ENCODE measurements at places on chromosomes 5 and 9.

DNA sequence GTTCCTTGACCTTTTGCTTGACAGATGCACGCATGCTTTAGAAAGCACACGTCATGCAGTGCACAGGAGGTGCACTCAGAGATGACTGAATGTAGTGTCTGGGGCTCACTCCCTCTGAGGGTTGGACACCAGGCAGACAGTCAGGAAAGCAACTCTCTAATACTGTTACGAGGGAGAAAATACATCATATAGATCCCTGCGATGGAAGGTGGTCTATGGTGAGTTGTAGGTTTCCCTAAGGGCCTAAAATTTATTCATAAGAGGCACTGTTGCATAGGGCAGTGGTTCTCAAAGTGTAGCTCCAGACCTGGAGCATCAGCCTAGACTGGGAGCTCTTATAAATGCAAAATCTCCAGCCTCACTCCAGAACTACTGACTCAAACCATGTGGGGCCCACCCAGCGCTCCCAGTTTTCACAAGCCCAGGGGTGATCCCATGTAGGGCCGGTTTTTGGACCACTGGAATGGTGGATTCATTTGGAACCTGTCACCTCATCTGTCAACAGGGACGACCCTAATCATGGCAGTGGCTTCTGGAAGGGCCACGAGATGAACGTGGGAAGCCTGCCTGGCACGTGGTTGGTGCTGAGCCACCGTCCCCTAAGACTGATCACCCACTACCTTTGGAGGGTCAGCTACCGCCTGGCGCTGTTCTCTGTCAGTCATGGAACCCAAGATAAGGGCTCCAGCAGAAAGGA, 16.8 kb upstream of the PHF19 start:
- no peak for DNase-seq

- peak; percentile 79 for DNase-seq
These were observed 3.7 kb downstream of the MCTP1 start for GRCh38 chr5:95281226-95281625.

- no peak for DNase-seq
These were observed 673.4 kb upstream of the MEF2C start for GRCh38 chr5:89556215-89556913.

DNA sequence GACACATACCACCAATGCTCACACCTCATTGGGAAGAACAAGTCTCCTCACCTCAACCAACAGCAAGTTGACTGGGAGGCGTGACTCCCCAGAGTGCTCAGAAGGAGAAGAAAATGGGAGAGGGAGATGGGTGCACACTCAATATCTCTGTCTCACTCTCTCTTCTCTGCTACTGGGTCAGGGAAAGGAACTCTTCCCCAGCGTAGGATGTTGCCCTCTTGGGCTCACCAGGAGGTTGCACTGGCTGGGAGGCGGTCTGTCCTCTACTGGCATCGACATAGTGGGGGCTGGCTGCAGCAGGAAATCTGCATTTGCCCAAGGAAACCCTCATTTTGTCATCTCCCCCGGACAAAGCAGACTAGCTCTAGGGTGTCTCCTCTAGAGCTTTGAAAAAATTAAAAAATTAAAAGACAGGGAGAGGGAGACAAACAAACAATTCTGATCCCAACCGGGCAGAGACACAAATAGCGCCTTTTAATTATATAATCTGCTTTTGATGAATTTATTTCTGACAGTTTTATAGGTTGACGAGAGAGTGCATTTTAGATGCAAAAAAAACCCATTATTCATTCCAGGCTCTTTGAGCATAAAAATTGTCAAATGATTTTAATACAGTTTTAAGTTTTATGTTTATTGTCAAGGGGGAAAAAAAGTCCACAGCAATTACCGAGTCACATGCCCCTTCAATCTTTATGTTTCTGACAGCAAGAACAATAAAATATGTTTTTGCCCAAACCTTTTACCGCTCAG, 179.3 kb upstream of the MVB12B start:
- peak; percentile 22 for DNase-seq

DNA sequence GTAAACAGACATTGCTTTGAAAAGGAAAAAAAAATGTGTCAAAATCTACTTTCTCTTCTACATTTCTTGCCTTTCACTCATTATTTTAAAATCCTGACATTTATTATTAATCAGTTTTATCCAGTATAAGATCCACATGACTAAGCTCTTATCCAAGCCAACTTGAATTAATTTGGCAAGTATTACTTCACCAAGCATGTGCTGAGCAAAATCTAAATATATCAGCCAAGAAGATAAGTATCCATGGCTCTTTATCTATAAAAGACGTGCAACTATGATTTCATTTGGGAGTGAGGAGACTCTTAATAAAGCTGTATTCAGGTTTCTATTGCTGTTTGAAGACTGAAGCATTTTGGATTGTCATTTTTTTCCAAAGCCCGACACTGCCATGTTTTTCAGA, 221.3 kb downstream of the TRIM36 start:
- no peak for DNase-seq

GRCh38 chr5:398475-399295, 44.3 kb upstream of the EXOC3 start:
- DNase-seq, result peak; percentile 72

- no peak for DNase-seq
These were observed 57.9 kb downstream of the GCNT1 start for GRCh38 chr9:76516871-76517270.

DNA sequence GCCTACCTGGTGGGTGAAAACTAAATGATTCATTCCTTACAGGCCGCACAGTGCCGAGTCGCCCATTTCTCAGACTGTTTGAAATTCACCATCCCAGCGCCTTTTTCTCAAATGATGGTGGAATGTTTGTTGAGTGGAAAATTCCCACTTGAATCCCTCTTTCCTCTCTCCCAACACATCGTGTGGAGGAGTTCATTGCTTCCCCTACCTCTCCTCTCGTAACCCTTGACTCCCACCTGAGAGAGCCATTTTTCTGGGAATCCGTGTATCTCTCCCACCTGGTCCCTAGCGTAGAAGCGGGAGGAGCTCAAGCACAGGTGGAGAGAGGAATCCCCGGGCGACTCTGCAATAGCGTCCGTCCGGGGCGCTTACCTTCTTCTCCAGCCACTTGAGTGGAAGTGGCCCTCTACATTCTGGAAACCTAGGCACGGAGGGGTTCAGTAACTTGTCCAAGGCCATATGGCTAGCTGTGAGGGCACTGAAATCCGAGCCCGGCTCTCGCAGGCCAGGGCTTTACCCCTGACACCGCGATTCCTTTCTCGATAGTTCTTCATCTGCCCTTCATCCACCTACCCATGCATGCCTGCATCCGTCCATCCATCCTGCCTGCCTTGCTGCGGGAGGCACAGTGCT, 683 bp downstream of the OSMR start:
- DNase-seq, result peak; percentile 61

- DNase-seq, result no peak
These were observed 43.3 kb upstream of the NDFIP1 start for GRCh38 chr5:142065273-142065672.

- no peak for DNase-seq
These were observed 140.8 kb downstream of the TSSK1B start for GRCh38 chr5:113293975-113294310.

DNA sequence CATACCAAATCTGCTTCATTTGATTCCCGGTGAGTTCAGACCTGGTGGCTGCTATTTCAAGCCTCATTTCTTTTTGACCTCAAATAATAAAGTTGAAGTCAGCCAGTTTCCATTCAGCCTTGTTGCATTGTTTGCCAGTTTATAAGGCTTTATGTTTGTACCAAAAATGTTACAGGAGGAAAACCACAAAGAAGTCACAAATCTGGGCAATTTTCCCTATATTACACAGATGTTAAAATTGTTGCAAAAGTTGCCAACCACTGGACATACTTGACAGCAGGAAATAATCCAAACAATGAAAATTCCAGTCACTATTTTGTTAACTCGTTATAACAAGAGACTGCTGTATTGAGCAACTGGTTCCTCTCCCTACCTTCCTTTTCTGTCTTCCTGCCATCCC, 1325.0 kb upstream of the DMAC1 start:
- DNase-seq, result no peak

- no peak for DNase-seq
These were observed 255.5 kb downstream of the PDE4D start for GRCh38 chr5:59637884-59638580.
